ENCODE measurements at places on chromosomes 13 and 19.

- no peak for DNase-seq
These were observed 5.4 kb upstream of the UBL3 start for GRCh38 chr13:29855784-29856183.

DNA sequence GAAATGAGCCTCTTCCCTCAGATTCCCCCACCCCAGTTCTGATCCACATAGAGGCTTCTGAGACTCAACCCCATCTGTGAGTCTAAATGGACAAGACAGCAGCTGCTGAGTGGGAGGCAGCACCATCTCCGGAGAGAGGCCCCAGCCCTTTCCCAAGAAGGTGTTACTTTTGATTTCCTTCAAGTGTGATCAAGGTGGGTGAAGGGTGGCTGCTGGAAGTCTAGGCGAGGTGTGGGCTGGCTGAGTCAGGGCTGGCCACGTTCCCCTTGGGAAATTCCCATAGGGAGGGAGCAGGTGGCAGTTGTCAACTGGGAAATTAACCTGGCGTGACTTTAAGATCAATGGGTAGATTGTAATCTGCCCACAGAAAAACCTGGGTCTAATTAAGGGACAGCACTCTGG, 148.0 kb downstream of the FOXO1 start:
- no peak for DNase-seq

- DNase-seq = no peak
These were observed 33.9 kb upstream of the KLF2 start for GRCh38 chr19:16290692-16291091.

DNA sequence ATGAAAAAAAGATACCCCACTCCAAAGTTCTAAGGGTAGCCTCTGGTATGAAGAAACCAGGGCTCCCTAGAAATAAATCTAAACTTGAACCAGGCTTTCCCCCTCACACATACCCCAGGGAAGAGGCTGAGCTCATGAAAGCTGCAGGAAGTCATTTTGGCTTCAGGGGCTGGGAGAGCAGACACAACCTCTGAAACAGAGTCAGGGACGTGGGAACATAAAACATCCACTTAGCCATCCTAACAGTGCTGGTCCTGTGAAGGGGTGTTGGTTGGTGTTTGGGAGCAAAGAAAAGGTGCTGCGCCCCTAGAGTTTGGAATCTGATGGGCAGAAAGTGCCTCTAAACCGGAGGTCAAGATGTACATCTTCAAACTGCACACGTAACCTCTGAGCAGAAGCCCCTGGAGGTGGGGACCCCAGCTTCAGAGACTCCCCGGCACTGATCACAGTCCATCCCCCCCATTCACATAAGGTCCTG, 15.8 kb downstream of the RAB3D start:
- DNase-seq = no peak

GRCh38 chr19:51091895-51092873, 9.5 kb upstream of the KLK14 start:
- DNase-seq = no peak

DNA sequence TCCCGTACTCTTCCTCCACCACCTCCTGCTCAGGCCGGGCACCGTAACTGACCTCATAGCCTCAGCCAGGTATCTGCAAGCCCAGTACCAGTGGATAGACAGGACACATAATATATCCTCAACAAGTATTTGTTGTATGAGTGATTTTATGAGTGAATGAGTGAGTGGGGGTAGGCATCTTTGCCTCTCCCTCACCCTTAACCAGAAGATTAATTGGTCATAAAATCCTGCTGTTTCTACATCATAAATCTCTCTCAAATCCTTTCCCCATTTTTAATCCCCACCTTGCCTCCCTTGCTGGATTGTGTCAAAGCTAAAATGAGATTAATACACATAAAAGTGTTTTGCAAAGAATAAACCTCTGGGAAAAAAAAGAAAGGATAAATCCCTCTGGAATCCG, 44.4 kb upstream of the HMGB1 start:
- no peak for DNase-seq

- no peak for DNase-seq
These were observed 863.9 kb upstream of the GPC6 start for GRCh38 chr13:92362717-92363116.

DNA sequence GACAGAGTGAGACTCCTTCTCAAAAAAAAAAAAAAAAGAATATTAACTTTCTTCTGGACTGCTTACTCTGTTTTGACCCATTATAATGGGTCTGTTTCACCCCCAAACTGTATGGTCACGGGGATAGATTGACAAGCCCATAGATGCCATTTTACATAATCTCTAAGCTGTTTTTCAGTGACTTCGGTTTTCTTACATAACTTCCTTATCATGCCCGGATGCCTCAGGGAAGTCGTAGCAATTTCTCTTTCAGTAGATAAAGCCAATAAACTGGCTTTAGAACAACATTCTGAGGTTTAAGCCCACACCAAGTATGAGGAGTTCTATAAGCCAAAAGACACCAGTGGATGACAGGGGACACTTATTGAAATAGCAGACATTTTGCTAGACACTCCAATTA, 5.9 kb upstream of the ZNF254 start:
- DNase-seq = no peak

DNA sequence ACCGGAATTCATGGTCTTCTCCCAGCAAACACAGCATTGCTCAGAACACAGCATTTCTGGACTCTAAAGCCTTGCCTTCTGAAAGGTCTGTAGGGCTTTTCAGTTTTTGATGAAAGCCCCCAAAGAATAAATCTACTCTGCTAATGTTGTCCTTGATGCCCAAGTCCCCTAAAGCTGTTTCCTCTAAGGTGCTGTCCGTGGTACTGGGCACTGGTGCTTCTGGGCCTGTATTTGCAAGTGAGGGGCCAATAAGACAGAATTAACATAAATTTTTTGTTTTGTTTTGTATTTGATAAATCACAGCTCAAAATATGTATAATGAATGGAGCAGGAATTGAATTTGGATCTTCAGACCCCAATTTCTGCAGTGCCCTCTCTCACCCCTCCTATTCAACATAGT, 12.1 kb upstream of the LGALS13 start:
- no peak for DNase-seq

DNA sequence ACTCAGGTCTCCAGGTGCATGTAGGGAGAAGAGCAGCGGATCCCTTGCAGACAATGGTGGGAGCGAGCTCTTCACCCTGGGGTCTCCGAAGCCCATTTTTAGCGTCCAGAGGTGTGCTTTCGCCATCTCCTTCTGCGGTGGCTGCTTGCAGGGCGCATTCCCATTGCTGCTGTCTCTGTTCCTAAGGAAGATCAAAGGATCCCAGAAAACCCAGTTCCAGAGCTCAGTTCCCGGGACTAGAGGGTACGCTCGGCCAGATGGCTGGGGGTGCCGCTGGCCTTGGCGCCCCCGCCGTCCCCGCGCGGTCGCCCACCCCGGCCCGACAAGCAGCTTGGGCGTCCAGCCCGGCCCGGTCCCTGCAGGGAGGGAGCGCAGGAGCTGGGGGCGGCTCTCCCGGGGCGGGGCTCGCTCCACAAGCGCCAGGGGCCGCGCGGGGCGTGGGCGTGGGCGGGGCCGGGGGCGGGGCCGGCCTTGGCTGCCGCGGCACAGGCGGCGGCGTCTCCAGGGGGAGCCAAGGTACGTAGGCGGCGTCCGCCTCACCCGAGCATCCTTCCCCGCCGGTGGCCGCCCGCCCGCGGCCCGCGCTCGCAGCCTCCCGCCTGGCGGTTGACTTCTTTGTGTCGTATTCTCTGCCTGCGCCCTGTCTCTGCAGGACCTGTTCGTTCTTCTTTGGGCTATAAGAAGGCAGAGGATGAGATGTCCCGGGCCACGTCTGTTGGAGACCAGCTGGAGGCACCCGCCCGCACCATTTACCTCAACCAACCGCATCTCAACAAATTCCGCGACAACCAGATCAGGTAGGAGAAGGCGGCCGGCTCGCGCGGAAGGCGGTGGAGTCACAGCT, 96.8 kb downstream of the ATP8A2 start:
- no peak for DNase-seq

DNA sequence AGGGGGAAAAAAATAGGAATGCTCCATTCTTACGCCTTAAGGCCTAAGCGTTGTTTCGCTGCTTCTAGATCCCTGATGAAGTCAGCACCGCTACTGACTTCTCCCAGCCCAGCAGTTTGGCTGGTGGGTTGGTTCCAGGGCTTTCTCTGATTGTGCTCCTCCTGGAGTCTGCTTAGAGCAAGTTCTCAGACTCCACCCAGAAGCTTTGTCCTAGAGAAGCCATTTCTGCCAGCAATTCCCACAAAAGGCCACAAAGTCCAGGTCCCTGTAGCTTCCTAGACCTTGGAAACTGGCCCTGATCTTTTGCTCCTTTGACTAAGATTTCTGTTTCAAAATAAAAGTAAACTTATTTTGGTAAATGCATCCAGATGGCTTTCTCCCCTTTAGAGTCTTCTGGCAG, 65.4 kb downstream of the KCTD12 start:
- DNase-seq = no peak

DNA sequence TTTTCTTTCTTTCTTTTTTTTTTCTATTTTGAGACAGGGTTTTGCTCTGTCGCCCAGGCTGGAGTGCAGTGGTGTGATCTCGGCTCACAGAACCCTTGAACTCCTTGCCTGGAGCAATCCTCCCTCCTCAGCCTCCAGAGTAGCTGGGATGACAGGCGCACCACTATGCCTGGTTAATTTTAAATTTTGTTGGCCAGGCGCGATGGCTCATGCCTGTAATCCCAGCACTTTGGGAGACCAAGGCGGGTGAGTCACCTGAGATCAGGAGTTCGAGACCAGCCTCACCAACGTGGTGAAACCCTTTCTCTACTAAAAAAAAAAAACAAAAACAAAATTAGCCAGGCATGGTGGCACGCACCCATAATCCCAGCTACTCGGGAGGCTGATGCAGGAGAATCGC, 8.7 kb upstream of the SBNO2 start:
- no peak for DNase-seq

DNA sequence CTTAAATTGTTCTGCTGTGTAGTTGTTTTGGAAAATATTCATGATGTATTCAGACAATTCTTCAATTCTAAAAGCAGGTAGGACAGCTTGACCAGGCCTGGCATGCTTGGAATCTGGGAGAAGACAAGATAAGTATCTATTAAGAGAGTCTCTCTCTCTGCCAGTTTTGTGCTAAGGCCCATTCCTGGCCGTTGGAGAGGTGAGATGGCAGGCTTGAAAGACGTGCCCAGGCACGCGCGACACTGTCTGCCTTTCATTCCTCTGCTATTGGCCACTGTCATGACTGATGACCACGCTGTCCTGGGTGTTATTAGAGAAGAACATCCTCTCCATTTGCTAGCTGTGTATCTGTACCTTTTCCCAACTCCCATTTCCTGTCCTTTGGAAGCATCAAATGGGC, 90.3 kb downstream of the LHFPL6 start:
- no peak for DNase-seq

GRCh38 chr19:14116918-14117578, 514 bp downstream of the PRKACA start:
- no peak for DNase-seq

DNA sequence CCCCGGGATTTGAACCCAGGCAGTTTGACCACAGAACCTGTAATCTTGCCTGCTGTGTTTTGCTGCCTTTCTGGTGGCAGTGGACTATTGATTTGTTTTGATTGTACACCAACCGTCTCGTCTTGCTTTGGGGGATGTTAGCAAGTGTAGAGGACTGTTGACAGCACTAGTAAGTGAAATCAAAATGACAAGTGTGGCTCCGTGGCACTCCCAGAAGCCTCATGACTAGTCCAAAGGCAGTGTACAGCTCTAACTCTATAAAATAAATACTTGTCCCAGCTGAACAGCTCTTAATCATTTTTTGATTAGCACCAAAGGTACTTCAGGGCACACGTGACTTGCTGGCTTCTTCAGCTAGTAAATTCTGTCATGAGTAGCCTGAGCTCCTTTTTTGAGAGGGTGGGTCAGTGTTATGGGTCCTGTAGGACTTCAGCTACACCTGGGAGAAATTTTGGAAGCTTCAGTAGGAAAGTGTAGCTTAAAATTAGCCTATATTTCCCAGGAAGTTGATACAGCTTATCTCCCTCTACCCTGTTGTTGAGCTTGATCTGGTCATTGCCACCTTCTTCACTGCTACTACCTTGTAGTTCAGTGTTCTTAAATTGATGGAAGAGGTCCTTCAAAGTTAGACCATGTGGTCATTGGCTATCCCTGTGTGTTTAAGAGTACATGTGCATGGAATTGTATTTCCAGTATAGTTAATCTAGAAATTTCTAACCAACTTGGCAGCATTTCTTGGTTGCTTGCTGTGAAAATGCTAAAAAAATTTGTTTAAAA, 15.1 kb downstream of the TM9SF2 start:
- no peak for DNase-seq

GRCh38 chr13:92179223-92179622, 780.8 kb downstream of the GPC5 start:
- DNase-seq = no peak

- peak; percentile 34 for DNase-seq
These were observed at the start of gene LHFPL6 for GRCh38 chr13:39602614-39603366. Gene LHFPL6, minus strand, starts transcription at chr13:39603193.

GRCh38 chr13:112159575-112160547, 92.9 kb downstream of the SOX1 start:
- no peak for DNase-seq

- DNase-seq = peak; percentile 61
These were observed 2.4 kb upstream of the SSBP4 start for GRCh38 chr19:18416778-18417249.

GRCh38 chr13:69425235-69425634, 682.4 kb upstream of the ATXN8OS start:
- no peak for DNase-seq

DNA sequence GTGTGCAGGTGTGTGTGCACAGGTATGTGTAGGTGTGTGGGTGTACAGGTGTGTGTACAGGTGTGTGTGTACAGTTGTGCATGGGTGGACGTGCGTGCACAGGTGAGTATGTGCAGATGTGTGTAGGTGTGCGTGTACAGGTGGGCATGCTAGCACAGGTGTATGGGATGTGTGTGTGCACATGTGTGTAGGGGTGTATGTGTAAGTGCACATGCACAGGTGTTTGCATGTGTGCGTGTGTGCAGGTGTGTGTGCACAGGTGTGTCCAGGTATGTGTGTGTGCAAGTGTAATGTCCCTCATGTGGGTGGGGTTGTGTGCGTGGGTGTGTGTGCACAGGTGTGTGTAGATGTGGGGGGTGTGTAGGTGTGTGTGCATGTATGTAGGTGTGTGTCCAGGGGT, 27.5 kb upstream of the TFDP1 start:
- DNase-seq = no peak

DNA sequence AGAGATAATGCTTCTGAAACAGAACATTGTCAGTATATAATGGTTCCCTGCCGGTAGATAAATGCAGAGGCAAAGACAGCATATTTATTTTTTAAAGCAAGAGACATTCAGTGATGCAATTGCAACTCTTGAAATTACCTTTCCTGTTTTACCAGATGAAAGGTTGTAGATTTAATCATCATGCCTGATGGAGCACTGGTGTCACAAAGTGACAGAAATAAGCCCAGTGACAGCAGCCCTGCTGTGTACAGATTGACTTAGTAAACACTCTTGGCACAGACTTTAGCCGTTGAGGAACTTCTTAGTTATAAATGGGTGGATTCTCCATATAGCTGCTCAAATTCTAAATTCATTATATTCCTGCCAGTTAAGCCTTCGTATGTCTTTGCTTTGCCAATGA, 172.5 kb downstream of the ITGBL1 start:
- no peak for DNase-seq

All from T-helper 17 cell (primary cell).